ENCODE measurements at places on chromosomes 4 and X.
A peak's percentile ranks its signal among the peaks of the same experiment; 100 is the strongest.

DNA sequence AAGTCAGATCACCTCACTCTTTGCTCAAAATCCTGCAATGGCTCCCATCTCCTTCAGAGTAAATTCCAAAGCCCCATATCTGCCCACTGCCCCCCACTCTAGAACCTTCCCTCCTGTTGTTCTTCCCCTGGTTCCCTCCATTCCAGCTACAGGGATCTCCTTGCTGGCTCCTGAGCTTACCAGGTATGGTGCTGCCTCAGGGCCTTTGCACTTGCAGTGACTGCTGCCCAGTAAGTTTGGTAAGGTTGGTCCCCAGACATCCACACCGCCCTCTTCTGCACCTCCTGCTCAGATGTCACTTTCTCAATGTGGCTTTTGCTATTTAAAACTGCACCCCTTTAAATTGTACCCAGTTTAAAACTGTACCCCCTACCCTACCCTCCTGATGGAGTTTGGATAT is 7.8 kb upstream of the MAN2B2 start:
- DNase-seq, result no peak

GRCh38 chr4:127586922-127587571 is 45.7 kb upstream of the INTU start:
- peak; percentile 53 for DNase-seq

DNA sequence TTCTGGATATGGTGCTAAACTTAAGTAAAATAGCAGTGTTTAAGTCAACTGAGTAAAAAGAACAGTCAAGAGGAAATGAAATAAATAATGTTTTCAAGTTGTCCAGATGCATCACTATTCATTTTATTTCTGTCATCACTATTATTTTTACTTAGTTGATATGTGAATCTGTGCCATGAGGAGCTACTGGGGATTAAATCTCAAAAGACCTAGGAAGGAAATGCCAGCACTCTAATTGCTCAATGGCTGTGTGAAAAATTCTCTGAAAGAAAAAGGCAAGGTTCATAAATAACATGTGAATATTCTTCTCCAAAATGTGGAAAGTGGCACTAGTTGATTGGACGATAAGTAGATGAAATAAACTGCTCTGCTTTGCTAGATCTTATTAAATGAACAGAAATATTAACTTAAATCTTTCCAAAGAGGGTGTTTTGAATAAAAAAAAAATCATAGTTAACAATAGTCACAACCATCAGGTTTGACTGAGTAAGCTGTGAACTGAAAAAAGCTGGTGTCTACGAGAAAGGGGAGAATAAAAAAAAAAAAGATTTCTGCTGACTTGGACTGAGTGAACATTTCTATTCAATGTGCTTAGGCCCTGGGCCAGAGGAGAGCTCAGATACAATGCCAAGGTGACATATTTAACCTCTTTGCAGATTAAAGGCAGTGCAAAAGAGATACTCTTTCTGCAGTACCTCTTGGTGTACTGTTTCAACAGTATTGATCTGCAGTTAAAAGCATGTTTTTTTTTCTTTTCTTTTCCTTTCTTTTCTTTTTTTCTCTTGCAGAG is 1.6 kb downstream of the SPARCL1 start:
- no peak for DNase-seq

DNA sequence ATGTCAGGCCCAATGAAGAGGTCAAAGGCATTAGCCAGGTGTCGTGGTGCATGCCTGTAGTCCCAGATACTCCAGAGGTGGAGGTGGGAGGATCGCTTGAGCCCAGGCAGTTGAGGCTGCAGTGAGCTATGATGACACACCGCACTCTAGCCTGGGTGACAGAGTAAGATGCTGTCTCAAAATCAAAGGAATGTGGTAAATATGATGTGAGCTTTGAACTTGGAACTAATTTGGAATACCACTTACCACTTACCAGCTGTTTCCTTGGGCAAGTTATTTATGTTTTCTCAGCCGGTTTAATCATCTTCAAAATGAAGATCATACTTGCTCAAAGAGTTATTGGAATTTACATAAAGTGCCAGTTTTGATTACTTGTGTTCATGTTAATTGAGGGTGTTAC is 23.8 kb upstream of the SEPSECS start:
- no peak for DNase-seq
